Activated naive CD8-positive, alpha-beta T cell treated with anti-CD3 and anti-CD28 coated beads, Interleukin-2, amount 50 U/mL, for 16 hours (primary cell): ENCODE measurements at places on chromosomes 2 and 18.

DNA sequence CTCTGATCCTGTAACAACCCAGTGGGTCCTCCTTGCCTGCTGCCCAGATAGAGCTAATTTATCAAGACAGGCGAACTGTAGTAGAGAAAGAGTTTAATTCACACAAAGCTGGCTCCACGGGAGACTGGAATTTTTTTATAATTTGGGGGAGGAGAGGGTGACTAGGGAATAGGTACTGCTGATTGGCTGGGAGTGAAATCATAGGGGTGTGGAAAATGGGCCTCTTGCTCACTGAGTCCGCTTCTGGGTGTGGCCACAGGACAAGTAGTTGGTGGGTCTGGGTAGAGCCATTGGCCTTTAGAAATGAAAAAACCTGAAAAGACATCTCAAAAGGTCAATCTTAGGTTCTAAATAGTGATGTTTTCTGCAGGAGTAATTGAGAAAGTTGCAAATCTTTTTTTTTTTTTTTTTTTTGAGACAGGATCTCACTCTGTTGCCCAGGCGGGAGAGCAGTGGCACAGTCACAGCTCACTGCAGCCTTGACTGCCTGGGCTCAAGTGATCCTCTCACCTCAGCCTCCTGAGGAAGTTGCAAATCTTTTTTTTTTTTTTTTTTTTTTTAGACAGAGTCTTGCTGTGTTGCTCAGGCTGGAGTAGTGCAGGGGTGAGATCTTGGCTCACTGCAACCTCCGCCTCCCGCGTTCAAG, 14.4 kb upstream of the UGGT1 start:
- DNase-seq: no peak

DNA sequence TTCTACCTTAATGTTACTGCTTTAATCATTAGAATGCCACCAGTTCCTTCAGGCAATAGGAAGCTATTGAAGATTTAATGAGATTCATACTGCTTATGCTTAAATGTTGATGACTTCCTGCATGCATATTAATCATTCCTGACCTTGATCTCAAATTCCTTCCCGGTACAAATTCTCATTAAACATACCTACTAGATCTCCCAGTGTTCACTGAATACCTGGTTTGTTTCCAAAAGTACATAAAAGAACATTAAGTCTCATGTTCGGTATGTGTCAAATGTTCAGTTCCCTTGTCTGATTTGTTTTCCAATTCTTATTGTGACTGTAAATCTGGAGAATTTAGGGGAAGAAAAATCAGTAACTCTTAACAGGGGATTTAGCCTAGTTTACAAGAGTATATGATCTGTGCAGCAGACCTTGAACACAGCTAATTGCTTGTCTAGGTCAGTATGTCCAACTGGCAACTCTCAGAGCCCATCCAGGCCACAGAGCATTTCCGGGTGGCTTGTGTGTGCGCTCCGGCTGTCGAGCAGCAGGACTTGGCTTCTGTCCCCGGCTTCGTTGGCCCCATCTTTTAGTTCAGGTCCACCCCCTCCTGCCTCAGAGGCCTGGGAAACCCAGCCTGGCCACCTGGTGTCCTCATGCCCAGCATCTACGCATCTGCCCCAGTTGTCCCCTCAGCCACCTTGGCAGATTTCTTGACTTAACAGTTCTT, 13.1 kb downstream of the METAP1D start:
- DNase-seq: no peak

DNA sequence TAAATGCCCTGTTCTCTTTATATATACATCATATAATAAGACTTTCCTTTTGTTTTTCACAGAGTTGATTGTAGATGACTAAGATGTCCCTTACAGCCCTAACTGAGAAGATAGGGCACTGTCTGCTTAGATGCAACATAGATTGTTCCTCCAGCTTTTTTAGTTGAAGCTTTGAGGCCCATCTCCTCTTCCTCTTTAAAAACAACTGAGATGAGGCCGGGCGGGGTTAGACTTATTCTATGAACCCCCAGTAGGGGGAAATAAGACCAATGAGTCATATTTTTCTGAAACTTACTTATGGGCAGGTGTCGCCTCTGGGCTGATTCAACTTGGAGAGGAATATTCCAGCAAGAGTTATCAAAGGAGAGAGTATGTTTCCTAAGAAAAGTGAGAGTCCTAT, 84.6 kb downstream of the FBXO15 start:
- DNase-seq: no peak

DNA sequence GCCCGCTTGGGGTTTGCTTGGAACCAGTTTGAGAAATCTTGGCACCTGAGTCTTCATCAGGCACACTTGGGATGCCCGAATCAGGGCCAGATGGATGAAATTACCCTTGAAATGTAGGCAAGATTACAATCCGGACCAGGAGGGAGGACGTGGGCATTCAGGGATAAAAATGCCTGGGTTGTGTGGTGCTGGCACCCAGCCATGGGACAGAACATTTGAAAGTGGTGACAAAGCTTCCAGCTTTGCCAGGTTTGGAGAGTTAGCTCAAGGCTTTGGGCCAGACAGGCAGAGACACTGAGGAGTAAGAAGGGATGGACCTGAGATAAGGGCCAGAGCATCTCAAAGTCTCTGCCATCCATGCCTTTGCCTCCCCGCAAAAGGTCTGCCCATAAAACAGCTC, 182.2 kb downstream of the TTC32 start:
- DNase-seq: no peak

GRCh38 chr2:43906448-43907109, 67.8 kb downstream of the ABCG8 start:
- DNase-seq: no peak

DNA sequence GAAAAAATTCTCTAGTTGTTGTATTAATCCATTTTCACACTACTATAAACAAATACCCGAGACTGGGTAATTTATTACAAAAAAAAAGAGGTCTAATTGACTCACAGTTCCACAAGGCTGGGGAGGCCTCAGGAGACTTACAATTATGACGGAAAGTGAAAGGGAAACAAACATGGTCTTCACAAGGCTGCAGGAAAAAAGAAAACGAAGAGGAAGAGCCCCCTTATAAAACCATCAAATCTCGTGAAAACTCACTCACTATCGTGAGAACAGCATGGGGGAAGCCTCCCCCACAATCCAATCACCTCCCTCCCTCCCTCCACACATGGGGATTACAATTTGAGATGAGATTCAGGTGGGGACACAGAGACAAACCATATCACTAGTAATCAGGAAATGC, 61.7 kb upstream of the SPTBN1 start:
- DNase-seq: no peak

- DNase-seq: no peak
Measured at GRCh38 chr18:66916834-66917233, 312.9 kb upstream of the CDH19 start.

DNA sequence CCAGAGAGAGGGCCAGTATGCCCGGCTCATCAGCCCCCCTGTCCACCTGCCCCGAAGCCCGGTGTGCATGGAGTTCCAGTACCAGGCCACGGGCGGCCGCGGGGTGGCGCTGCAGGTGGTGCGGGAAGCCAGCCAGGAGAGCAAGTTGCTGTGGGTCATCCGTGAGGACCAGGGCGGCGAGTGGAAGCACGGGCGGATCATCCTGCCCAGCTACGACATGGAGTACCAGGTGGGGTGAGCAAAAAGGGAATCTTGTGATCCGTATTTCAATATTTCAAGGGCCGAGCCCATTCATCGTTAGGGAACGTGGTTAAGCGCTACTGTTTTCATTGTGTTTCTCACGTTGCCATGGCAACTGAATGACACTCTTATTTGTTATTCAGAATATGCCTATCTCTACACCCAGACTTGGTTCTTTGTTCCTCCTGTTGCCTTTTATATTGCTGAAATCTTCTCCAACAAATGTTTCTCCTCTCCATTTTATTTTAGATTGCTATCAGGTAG, 81.5 kb downstream of the NRP2 start:
- DNase-seq: no peak

DNA sequence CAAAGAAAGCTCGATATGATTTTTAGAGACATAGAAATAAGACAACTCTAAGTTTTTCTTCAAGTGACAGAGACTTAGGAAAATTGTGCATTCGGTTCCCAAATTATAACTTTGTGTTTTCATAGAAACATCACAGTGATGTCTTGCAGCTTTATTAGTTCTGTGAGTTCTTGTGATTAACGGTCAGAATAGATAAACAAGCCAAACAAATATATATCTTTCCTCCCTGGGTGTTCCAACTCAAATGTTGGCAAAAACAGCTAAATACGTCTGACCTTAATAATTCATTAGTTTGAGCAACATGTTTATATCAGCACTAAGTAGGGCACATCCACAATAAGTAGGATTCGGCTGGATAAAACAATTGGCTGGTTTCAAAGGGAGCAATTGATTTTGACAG, 47.6 kb downstream of the DTNA start:
- no peak for DNase-seq

- no peak for DNase-seq
Measured at GRCh38 chr2:107323946-107324565, 438.1 kb upstream of the ST6GAL2 start.

GRCh38 chr2:196594158-196594557, 45.4 kb upstream of the CCDC150 start:
- no peak for DNase-seq

GRCh38 chr2:219545295-219545942, 1.6 kb downstream of the TMEM198 start:
- DNase-seq: no peak

GRCh38 chr18:50869150-50869549, 9.8 kb upstream of the ME2 start:
- DNase-seq: no peak

- DNase-seq: no peak
Measured at GRCh38 chr2:120448436-120448835, 102.5 kb downstream of the INHBB start.

GRCh38 chr2:16750175-16750924, 84.7 kb upstream of the CYRIA start:
- DNase-seq: no peak

DNA sequence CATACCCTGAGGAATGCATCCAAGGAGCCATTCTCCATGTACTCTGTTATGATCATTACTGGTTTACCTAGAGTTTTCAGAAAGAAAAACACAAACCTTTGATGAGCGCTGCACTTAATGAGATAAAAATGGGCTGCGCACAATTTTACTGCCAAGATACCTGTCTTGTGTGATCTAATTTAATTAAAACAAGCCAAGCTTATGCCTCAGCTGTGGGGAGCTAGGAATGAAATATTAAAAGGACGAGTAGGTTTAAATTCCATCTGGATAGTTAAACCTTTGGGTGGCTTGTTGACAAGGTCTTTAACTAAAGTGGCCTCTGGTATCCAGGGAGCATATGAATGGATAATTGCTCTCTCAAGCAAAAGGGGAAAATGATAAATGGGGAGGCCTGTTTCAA, 135.0 kb downstream of the EPHA4 start:
- no peak for DNase-seq

DNA sequence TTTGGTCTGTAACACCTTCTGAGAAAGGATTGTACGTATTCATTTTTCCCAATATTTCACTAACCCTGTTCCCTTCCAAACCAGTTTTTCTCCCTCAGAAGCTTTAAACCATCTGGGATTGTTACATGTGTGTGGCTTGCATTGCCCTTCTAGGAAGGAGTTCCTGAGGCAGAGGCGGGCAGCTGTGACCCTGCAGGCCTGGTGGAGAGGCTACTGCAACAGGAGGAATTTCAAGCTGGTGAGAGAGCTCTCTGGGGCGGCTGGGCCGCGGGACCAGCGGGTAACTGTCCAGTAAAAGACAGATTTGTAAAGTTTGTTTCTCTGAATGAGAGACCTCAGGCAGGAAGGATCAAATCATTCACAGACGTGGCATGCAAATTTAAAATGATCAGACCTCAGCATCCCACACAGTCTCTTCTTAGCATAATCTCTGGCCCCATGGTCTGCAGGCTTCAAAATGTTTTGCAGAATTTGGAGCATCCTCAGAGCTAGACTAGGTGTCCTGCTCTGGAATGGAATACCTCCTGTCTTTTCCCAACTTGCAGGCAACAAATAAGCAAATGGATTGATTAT, 40.2 kb upstream of the GPR17 start:
- DNase-seq: no peak

GRCh38 chr2:223053484-223054192, 1.6 kb downstream of the KCNE4 start:
- no peak for DNase-seq

DNA sequence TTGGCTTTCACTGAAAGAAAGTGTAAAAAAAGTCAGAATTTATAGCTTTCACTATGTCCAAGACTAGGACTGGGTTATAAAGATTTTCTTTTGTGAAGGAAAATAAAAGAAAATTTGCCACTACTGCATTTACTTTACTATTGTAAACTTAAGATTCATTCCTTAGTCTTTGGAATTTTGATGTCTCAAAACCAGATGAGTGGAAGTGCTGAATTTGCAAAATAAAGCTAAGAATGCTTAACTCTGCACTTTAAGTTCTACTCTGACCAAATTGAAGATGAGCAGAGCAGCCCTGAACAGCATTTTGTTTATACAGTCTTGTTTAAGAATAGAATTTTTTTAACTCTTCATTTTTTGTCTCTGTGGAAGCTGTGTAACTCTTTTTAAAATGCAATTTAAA, 102.4 kb downstream of the ICA1L start:
- DNase-seq: no peak

- no peak for DNase-seq
Measured at GRCh38 chr2:212970132-212970531, 181.3 kb downstream of the IKZF2 start.

GRCh38 chr2:10186868-10187535, 64.5 kb downstream of the RRM2 start:
- no peak for DNase-seq

GRCh38 chr2:145000376-145000775, 480.5 kb upstream of the ZEB2 start:
- no peak for DNase-seq

- DNase-seq: no peak
Measured at GRCh38 chr2:42545023-42545721, 23.3 kb upstream of the MTA3 start.

GRCh38 chr2:23446916-23447315, 61.9 kb downstream of the KLHL29 start:
- DNase-seq: no peak

GRCh38 chr2:218256612-218257350, 4.0 kb upstream of the GPBAR1 start:
- no peak for DNase-seq

DNA sequence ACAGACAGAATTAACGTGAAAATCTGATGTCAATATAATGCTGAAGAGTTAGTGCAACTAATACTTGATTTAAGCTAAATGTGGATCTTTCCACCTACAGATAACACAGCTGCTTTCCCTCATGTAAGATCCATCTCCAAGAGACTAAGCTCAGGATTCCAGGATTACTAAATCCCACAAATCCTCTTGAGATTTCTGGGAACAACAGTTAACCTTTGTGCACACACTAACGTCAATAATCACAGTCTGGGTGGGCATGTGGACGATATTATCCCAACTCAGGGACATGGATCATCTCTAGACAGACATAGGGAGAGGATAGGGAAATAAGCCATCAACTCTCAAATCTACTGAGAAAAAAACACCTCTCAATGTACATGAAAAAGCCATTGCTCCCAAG, 432.6 kb downstream of the SATB2 start:
- no peak for DNase-seq

GRCh38 chr2:61993422-61994024, 88.0 kb downstream of the COMMD1 start:
- no peak for DNase-seq

GRCh38 chr2:53877556-53877955, 17.8 kb upstream of the GPR75 start:
- DNase-seq: no peak

- no peak for DNase-seq
Measured at GRCh38 chr2:205878999-205879762, 196.9 kb downstream of the NRP2 start.

- DNase-seq: no peak
Measured at GRCh38 chr2:56483081-56483480, 299.3 kb downstream of the CCDC85A start.

- DNase-seq: no peak
Measured at GRCh38 chr2:227783404-227784138, 30.1 kb upstream of the CCL20 start.
